ENCODE measurements at places on chromosomes 1 and 21.
A peak's percentile ranks its signal among the peaks of the same experiment; 100 is the strongest.

- DNase-seq = no peak
Observed at GRCh38 chr21:41616031-41616591, 108.2 kb upstream of the TMPRSS2 start.

DNA sequence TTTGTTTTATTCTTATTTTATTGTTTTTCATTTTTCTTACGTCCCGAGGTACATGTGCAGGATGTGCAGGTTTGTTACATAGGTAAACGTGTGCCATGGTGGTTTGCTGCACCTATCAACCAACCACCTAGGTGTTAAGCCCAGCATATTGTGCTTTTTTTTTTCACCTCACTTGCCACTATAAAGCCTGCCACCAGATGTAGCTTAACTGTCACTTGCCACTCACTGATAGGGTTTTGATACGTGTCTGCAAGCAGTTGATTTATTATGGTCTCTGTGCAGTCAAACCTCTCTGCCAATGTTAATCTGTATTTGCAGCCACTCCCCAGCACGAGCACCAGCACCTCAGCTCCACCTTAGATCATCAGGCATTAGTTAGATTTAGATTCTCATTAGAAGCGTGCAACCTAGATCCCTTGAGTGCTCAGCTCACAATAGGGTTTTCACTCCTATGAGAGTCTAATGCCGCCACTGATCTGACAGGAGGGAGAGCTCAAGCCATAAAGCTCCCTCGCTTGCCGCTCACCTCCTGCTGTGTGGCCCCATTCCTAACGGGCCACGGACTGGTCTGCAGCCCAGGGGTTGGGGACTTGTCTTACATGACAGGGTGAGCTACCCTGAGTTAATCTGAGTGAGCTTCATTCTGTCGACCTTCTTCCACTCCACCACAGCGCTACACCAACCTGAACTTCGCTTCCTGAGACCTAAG lies 17.9 kb upstream of the ABCG1 start:
- DNase-seq = no peak

DNA sequence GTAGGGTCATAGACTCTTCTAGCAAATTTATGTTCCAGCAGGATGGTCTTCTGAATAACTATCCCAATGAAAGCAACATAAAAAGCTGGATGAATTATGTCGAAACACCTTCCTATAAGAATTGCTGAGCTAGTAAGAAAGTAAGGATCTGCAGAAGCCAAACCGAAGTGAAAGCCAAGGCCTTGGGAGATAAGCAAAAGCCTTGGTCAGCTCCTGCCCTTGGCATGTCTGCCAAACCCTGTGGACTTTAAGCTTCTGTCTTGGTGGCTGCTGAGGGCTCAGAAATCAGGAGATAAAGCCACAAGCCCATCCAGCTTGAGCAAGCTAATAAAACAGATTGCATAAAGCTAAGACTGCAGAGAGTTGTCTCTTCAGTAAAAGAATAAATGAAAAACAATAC lies 81.2 kb upstream of the KCND3 start:
- no peak for DNase-seq

DNA sequence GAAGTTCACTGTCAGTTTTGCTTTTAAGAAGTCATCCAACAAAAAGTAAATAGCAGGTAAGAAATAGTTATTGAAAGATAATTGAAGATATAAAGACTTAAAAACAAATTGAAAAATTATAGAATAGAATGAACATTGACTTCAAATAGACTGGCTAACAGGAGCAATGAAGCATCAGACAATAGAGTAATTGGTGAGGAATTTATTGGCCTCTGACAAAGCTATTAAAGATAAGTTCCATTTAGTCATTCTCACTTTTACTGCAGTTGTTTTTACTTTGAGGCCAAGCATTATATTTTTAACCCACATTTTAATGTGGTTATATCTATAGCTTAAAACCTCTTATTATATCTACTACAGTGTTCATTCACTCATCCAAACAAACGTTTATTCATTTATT lies 228.8 kb upstream of the ADGRL2 start:
- no peak for DNase-seq

GRCh38 chr1:238767321-238767720 lies 619.0 kb upstream of the CHRM3 start:
- no peak for DNase-seq

GRCh38 chr1:201360486-201360885 lies 17.0 kb downstream of the TNNT2 start:
- DNase-seq = no peak

DNA sequence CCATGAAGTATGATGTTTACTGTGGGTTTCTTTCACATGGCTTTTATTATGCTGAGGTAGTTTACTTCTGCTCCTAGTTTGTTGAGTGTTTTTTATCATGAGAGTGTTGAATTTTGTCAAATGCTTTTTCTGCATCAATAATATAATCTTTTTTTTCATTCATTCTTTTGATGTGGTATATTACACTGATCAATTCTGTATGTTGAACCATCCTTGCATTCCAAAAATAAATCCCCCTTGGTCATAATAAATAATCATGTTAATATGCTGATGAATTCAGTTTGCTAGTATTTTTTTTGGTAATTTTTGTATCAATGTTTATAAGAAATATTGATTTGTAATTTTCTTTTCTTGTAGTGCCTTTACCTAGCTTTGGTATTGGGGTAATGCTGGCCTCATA lies 97.9 kb upstream of the ZNF648 start:
- no peak for DNase-seq

- DNase-seq = no peak
Observed at GRCh38 chr1:96521994-96522760, 199.4 kb upstream of the PTBP2 start.

- no peak for DNase-seq
Observed at GRCh38 chr1:168170564-168171508, 7.9 kb upstream of the TIPRL start.

DNA sequence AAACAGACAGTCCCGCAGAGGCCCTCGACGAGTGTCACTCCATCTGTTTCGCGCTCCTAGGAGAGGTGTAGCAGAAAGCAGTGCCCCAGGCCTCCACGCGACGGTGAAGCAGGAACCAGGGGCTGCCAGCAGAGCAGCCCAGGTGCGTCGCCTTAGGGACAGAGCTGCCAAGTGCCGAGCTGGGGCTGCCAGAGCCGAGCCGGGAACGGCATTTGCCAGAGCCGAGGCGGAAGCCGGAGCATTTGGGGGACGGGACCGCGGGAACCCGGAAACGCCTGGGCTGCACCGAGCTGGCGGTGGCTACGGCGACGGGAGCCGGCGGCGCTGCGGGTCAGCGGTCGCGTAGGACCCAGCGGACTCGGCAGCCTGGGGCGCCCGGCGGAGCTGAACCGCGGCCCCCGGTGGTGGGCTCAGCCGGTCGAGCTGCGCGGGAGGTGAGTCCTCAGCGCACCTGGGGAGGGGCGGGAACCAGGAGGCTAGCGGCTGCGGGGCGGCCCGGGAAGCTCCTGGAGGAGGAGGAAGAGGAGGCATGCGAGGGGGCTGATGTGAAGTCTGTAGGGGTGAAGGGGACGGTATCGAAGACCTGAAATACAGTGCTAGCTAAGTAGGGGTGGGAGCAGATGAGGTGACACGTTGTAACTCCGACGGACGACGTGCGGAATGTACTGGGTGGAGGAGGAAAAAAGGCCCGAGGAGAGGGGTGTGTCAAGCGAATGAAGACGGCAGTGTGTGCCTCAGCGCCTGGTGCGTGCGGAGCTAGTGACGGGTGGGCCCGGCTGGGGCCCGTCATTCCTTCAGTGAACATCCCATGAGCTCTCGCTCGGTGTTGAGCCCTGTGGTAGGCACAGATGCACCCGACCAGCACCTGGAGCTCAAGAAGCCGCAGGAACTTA lies at the start of gene SLC35A3:
SLC35A3 (plus strand) TSS at position 268 of the 893 bp plus-strand sequence. CDS start 23,559 bp downstream, outside the sequence.
- peak; percentile 90 for DNase-seq

DNA sequence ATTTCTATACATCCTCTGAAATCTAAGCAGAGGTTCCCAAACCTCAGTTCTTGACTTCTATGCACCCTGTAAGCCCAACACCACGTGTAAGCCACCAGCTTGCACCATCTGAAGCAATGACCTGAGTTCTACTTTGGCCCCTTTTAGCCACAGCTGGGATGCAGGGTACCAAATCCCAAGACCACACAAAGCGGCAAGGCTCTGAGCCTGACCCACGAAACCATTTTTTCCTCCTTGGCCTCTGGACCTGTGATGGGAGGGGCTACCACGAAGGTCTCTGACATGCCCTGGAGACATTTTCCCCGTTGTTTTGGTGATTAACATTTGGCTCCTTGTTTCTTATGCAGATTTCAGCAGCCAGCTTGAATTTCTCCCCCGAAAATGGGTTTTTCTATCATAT lies 38.8 kb downstream of the STXBP3 start:
- no peak for DNase-seq

GRCh38 chr1:245578771-245579170 lies 424.0 kb downstream of the KIF26B start:
- no peak for DNase-seq

GRCh38 chr1:205692423-205692822 lies 12.1 kb upstream of the SLC45A3 start:
- DNase-seq = no peak

GRCh38 chr1:94863919-94864318 lies 43.8 kb downstream of the SLC44A3 start:
- no peak for DNase-seq

- DNase-seq = no peak
Observed at GRCh38 chr1:203473781-203474305, 1.8 kb upstream of the PRELP start.

- DNase-seq = peak; percentile 44
Observed at GRCh38 chr21:41960386-41960785, 6.6 kb upstream of the C2CD2 start.

DNA sequence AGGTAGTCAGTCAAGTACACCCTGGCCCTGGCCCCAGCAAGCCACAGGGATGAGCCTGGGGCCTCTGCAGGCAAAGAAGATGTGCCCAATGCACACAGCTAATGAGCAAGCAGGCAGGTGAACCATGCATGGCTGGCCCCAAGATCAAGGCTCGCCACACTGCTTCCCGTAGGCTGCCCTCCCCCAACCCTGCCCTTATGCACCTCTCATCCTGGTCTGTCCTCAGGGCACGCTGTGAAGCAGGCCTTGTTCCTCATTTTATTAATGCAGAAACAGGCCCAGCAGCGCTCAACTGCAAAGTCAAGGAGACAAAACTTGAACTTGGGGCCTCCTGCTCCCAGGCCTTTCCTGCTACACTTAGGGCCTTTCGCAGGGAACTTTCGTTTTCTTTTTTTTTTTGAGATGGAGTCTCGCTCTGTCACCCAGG lies 35.6 kb upstream of the ID3 start:
- DNase-seq = no peak

DNA sequence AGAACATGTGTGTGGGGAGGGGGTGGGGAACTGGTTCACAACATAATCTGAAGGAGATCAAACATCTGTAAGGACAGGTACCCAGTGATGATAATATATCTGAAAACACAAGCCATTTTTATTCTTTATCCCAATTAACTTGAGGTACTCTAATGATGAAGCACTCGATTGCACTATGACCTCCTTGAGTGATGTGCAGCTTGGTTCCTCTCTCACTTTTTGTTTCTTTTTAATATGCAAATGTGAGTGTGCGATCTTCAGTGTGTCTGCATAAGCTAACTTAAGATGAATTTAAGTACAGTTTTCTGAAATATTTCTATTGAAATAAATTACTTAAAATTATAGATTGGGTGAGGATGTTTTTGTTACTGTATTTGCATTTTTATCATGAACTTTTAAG lies 50.6 kb upstream of the ANGPTL1 start:
- DNase-seq = no peak

DNA sequence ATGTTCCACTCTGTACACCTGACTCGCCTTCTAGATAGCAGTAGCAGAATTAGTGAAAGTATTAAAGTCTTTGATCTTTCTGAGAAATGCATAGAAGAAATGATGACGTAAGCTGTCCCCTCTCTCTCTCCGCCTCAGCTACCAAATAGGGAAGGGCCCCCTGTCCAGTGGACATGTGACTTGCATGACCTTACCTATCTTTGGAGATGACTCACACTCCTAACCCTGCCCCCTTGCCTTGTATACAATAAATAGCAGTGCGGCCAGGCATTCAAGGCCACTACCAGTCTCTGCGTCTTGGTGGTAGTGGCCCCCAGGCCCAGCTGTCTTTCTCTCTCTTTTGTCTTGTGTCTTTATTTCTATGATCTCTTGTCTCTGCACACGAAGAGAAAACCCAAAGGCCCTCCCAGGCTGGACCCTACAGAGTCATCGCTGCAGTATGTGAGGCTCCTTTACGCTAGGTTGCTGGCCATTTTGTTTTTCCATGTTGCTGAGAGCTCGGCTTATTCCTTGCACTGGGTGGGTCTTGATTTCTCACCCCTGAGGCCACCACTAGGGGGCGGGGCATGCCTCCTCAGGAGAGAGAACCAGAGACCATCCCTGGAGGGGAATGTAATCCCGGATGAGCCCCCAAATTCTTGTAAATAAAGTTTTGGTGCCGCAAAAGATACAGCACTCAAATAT lies 16.0 kb upstream of the ZBTB8B start:
- no peak for DNase-seq

- no peak for DNase-seq
Observed at GRCh38 chr1:99645699-99646531, at the start of gene PALMD. Gene PALMD (plus strand): TSS chr1:99646113. CDS start chr1:99646318, 205 bp downstream.

- no peak for DNase-seq
Observed at GRCh38 chr1:1771096-1771495, 7.2 kb downstream of the NADK start.

- DNase-seq = no peak
Observed at GRCh38 chr1:91949356-91949699, at the start of gene BRDT. Gene BRDT (plus strand): TSS chr1:91949401. CDS start chr1:91962755, 13,354 bp downstream.

- no peak for DNase-seq
Observed at GRCh38 chr21:35084869-35085268, 35.8 kb upstream of the RUNX1 start.

GRCh38 chr21:35044770-35045541 lies 4.1 kb downstream of the RUNX1 start:
- no peak for DNase-seq

DNA sequence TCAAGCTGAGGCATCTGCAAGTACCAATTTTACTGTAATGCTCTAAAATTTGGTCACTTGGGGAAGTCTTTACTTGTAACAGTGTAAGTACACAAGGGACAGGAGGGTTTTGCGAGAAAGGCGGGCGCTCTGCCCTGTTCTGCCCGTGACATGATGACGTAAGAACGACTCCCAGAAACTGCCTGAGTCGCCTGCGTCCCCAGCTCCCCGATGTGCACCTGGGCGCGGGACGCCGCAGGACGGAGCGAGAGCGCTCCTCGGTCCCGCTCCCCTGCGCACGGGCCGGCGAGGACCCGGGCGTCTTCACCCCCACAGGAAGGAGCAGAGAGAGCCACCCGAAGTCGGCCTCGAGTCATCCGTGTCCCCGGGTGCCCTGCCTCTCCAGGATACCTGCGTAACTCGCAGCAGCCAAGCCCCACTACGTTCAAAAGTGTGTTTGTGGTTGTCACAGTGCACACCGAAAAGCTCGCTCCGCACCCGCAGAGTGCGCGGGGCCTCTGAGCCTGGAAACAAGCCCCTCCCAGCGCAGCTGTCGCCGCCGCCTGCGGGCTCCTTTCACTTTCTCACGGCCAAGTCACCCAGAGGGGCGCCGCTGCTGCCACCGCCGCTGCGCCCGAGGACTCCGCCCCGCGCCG lies 3.3 kb upstream of the ZBTB18 start:
- DNase-seq = no peak

Measured in ecto neural progenitor cell (in vitro differentiated cells).